T-helper 1 cell (primary cell): ENCODE measurements at places on chromosomes 2 and 18.

DNA sequence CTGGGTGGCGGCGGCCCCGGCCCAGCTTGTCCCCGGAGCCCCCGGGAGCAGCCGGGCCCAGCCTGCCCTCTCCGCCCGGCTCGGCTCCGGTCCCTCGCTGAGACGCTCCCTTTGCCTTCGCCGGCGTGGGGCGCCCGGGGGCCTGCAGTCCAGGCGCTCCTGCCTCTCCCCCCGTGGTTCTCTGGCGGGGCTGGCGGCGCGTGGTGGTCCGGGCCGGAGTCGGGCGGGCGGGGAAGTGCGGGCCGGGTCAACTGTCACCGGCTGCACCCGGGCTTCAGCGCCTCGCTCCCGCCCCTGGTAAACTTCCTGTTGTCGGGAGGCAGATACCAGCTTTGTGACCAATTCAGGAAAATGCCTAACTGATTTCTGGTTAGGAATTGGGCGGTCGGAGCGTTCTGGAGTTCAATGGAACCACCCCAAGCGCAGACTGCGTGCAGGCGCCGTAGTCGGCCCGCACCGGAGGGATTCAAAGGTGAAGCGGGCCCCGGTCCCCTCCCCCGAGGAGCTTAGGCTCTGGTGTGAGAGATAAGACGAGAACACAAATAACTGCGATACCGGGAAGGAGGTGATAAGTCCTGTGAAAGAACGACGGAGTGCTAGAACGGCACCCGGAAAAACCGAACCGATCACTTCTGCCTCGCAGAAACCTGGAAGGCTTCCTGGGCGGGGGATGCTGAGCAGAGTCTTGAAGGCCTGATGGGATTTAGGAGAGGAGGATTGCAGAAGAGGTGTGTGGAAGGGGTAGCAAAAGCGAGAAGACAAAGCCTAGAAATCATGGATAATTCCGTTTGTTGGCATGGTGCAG lies 891 bp downstream of the CAB39 start:
- peak; percentile 21 for DNase-seq

DNA sequence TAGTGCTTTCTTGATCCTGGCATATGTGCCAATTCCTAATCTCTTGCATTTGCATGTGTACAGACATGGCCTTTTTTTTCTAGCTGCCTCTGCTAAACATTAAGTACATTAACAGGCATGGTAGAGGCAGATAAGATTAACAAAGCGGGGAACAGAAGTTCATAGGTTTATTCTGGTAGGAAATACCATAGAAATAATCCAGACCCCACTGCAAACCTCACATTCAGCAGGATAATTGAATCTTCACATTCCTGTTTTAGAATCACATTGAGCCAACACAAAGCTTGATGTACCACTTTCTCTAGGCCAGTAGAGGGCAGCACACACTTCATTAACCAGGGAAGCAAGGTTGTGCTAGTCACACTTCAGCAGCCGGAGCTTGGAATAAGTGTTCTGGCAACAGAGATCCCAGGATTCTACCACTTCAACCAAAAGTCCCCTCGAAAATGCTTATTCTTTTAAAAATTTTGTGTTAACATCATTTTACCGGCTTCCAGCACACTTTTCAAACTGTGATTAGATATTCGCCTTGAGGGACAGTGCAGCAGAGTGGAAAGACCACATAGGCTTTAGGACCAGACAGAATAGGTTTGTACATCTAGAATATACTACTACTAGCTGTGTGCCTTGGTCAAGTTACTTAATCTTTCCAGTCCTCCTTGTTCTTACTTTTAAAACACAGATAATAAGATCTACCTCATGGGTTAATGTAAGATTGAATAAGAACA lies 420.2 kb upstream of the CHST9 start:
- DNase-seq = no peak

DNA sequence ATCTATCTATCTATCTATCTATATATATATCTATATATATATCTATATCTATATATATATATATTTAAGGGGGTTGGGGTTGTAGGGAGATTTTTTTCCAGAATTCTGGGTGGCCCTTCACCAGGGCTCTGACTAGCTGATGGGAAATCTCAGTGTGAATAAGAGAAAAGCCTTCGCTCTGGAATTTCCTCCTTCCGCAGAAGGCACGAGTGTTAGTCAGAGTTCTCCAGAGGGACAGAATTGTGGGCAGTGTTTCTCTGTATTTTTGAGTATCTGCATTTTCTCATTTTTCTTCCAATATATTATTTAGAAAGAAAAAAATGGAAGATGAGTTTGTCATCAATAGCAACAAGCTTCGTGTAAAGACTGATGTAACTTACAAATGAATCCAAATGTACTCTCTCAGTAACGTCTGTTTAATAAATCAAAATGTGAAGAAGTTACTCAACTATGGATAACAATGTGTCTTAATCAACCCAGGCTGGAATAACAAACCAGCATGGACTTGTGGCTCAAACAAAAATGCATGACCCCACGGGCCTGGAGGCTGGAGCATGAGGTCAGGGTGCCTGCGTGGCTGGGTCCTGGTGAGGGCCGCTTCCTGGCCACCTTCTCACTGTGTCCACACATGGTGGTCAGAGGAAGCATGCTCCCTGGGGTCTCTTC lies 10.6 kb upstream of the SNTG2 start:
- DNase-seq = no peak

- DNase-seq = no peak
Measured at GRCh38 chr2:70767079-70767698, 811 bp downstream of the ADD2 start.

- DNase-seq = no peak
Measured at GRCh38 chr2:186702006-186702405, 8.1 kb downstream of the FAM171B start.

- DNase-seq = no peak
Measured at GRCh38 chr18:32595832-32596231, 125.2 kb upstream of the GAREM1 start.

DNA sequence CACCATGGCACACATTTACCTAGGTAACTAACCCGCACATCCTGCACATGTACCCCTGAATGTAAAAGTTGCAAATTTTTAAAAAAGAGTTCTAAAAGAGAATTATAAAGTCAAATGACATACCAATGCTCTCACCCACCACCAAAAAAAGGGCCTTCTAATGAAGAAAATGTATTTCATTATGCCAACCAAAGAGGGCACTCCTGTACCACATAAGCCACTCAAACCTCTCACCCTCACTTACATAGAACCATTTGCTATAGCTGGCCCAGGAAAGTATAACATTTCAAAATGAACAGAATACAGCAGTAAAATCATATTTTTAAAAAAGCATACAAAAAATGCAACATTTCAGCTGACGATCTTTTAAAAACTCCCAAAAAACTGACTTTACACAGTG lies 241.5 kb upstream of the PKDCC start:
- no peak for DNase-seq

GRCh38 chr2:3728104-3729054 lies 25.0 kb downstream of the DCDC2C start:
- no peak for DNase-seq

DNA sequence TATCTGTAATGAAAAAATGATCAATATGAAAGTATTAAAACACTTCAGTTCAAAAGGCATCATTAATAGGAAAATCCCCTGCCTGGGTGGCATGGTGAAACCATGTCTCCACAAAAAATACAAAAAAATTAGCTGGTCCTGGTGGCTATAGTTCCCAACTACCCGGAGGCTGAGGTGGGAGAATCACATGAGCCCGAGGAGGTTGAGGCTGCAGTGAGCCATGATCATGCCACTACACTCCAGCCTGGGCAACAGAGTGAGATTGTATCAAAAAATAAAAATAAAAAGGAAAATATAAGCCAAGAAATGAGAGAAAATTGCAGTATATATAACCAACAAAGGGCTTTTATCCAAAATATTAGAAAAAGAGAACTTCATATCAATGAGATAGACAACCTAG lies 71.6 kb upstream of the MYCN start:
- no peak for DNase-seq

DNA sequence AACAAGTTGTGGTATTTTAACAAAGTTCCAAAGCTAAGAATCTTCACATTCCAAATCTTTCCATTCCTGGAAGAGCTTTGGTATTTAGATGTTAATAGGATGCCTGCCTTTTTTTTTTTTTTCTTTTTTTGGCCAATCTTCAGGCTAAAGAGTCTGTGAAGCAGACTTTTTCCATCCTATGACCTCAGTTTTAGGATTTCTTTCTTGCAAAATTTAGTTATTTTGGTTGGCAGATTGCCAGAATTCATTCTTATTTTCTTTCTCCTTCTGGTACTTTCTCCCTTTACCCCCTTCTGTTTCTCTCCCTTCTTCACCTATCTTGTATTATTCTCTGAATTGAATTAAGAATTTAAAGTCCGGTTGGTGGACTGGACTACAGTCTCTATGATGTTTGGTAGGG lies 217.8 kb upstream of the REV1 start:
- DNase-seq = no peak

GRCh38 chr18:52344881-52345280 lies 4.9 kb downstream of the DCC start:
- DNase-seq = no peak

DNA sequence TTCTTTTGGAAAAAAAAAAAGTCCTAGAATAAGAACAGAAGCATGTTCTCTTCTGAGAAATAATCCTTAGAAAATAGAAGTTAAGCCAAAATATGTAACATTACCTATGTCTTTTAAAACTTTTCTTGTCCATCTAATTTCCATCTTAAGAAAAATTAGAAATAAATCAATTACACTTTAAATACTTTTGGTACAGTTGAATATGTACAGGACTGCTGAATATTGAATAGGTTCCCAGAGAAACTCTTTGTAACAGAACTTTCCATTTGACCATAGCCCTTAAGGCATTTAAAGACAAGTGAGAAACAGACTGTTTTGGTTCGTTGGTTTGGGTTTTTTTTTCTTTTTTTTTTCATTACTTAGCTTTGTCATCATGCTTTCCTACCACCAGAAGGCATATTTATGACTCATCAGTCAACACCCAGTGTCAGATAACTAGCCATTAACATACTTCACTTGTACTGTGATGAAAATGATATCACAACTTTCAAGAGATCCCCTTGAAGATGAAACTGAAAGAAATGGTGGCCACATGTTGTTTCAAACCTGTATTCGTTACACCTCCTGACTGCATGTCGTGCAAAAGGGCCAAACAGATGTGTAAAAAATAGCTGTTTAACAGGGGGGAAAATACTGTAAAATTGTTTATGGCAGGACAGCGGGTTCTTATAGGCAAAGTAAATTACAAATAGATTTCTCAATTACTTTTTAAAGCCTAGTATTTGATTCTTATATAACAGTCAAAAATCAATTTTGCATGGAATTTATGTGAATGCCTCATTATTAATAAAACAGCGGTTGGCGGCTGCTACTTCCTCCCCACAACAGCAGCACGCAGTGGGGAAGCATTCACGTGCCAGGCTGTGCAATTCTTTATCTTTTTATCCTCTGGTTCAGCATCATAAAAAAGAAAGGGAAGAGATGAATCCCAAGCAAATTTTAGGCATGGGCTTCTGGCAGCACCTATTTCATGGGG lies 280.7 kb upstream of the HNRNPA3 start:
- no peak for DNase-seq

- no peak for DNase-seq
Measured at GRCh38 chr18:8951491-8951890, 151.0 kb upstream of the NDUFV2 start.

- DNase-seq = no peak
Measured at GRCh38 chr2:44836174-44836573, 105.3 kb upstream of the SIX3 start.

DNA sequence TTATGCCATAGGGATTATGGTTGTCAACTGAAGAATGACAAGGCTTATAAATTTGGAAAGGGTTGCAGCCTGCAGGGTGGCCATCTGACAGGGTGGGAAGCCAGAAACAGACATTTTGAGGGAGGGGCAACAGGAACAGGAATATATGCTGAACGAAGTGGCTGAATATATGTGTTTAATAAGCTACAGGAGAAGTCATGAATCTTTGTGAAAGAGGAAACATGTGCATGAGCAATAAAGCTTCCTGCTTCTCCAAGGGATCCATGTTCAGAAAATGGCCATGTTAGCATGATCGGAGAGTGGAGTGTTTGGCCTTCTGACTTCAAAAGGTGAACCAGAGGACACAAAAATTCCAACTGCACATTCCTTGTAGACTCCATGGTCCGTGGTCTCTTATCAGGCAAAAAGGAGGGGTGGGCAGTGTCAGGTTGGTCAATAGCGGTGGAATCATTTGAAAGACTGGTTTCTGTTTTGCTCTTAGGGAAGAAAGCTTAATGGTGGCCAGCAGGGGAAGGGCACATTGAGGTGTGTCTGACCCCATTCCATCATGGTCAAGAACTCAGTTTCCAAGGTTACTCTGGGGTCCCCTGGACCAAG lies 144.1 kb downstream of the SOCS6 start:
- no peak for DNase-seq

GRCh38 chr2:225100269-225100668 lies 58.0 kb upstream of the DOCK10 start:
- no peak for DNase-seq

DNA sequence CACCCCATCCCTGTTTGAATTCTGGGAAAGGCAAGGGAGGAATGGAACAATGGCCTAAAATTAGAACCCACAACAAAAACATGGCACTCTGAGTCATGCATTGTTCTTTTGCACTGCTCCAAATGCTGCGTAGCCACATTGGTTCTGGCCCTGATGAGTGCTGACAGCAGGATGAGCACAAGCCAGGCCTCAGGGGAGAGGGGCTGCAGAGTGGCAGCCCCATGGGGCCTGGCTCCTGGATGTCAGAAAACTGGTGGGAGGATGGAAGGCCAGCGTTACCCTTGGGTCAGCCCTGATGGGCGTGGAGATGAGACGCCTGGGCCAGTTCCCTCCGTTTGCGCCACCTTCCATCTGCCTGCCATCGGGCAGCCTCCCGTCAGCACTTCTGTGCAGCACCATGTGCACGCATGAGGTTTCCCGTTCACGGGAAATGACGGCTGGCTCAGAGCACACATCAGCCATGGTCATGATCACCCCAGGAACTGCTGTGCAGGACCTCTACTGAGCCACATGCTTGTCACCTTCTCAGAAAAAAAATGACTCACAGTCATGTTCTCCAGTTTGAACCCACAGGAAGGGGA lies 65.6 kb downstream of the CYP26B1 start:
- DNase-seq = no peak

GRCh38 chr18:36365836-36366775 lies 68.6 kb downstream of the FHOD3 start:
- no peak for DNase-seq

GRCh38 chr2:44642123-44642857 lies 280.5 kb downstream of the CAMKMT start:
- DNase-seq = no peak

GRCh38 chr2:143545949-143546255 lies 416.7 kb downstream of the ARHGAP15 start:
- DNase-seq = no peak

GRCh38 chr2:227127201-227127600 lies 36.8 kb downstream of the COL4A4 start:
- DNase-seq = no peak
